ENCODE measurements at places on chromosomes 5 and 9.

- no peak for DNase-seq
Observed at GRCh38 chr9:116569111-116569510, 118.0 kb upstream of the TRIM32 start.

- DNase-seq, result no peak
Observed at GRCh38 chr5:172710676-172711075, 60.3 kb downstream of the DUSP1 start.

GRCh38 chr9:136108648-136109266 is 9.9 kb downstream of the TMEM250 start:
- no peak for DNase-seq

- no peak for DNase-seq
Observed at GRCh38 chr9:122420315-122420714, 49.5 kb downstream of the PTGS1 start.

- no peak for DNase-seq
Observed at GRCh38 chr5:169116961-169117461, 183.9 kb downstream of the SLIT3 start.

DNA sequence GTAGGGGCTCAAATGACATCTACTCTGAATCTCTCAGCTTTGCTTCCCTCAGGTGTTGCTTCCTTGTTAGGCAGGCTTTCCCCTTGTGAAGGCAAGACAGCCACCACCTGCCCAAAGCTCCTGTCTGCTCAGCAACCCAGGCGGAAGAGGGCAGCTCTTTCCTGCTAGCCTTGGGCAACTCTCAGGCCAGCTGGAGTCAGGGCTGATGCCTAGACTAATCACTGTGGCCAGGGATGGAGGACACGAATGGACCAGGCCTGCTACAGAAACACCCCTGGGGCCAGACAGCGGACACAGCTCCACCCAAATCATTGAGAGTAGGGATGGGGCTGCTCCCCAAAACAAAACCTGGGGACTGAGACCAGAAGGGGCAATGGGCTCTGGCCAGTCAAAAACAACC is 138.0 kb downstream of the MTX3 start:
- no peak for DNase-seq

- no peak for DNase-seq
Observed at GRCh38 chr5:13941468-13941867, 3.0 kb downstream of the DNAH5 start.

DNA sequence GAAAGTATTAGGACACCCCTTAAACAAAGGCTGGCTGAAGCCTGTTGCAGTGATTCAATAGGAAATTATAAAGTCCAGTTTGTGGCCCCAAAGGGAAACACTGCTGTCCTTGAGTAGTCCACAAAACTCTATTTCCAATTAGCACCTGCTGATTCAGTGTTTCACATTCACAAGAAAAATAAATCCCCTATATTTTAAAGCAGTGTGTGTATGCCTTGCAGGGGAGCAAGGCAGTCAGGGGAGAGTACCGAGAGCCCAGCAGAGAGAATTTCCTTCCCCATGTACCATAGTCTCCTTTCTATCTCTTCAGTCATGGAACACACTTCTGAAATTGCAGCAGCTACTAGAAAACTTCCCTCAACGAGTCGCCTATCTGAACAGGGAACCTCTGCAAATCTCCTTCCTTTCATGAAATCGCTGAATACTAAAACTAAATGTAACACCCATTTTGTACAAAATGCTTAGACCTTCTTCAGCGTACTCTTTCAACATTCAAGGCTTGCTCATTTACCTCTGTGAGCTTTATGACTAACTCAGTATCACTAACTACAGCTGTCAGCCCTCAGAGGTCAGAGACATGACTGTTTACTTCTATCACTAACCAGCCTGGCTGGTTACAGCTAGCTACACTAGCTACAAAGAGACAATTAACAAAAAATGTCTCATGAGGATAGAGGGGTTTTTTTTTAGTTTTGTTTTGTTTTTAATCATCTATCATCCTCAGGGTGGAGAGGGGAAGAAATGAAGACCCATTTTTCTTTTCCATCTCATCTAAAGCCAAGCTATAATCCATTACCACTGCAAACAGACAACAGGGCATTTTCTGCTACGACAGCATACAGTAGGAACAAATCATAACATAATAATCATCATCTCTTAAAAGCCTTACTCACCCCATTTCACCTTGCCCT is 188.7 kb downstream of the EBF1 start:
- no peak for DNase-seq

- DNase-seq, result no peak
Observed at GRCh38 chr5:178418471-178419010, 171.7 kb downstream of the COL23A1 start.

DNA sequence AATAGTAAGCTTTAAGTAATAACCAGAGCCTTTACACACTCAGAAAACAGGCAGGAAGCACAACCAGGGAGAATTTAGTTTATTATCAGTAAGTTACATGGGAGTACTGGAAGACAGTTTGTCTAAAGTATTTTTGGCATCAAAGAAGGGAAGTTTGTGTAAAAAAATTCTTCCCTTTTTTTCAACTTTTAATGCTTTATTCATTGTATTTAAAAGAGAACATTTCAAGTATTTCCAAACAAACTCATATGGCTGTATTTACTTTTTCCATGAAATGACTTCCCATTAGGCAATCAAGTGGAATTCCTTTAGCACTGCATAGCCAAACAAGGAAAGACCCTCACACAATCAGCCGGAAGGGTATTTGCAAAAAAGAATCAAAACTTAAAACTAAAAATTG is 26.7 kb downstream of the RNF145 start:
- peak; percentile 26 for DNase-seq

GRCh38 chr9:15157381-15157780 is 149.6 kb downstream of the TTC39B start:
- DNase-seq, result no peak

DNA sequence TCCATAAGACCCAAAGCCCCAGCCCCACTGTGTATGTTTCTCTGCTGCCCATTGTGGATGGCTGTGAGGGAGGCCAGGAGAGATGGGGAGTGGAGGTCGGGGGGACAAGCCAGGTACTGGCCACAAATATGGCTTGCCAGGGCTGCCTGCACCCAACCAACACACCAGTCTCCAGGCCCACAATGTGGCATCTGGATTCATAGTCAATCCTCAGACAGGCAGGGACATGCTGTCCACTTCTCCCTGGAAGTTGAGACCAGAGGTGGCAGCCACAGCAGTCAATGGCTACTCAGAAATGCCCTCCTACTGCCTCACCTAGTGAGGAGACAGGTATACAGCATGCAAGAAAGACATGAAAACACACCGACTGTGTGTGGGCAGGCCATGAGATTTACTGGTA is 61.2 kb upstream of the SLC25A51 start:
- DNase-seq, result no peak

GRCh38 chr9:93237540-93237939 is 53.6 kb downstream of the WNK2 start:
- DNase-seq, result no peak

- DNase-seq, result no peak
Observed at GRCh38 chr9:135498381-135499126, 1.9 kb upstream of the MRPS2 start.

Measured in renal cortical epithelial cell (primary cell).